Suprapubic skin (tissue), 4 donors: ENCODE measurements at places on chromosomes 7 and 10. TPM values are rescaled to one million over a fixed set of nuclear protein-coding genes. Genes with fewer than 3 reads are reported as not detected.
A peak's percentile ranks its signal among the peaks of the same experiment; 100 is the strongest.

GRCh38 chr7:52473756-52474155 lies 561.7 kb upstream of the POM121L12 start:
- H3K27me3 ChIP-seq, result no peaks in the 10 kb centered on the region
- H3K27ac ChIP-seq, result no peak overlapping the region
- H3K4me1 ChIP-seq, result no peaks in the 10 kb centered on the region
- no peak overlapping the region for H3K4me3 ChIP-seq
- DNase-seq, result no peak
- H3K36me3 ChIP-seq, result no peaks in the 10 kb centered on the region

GRCh38 chr10:59561477-59562121 lies 148.1 kb downstream of the SLC16A9 start:
- no peak for DNase-seq
- no peaks in the 10 kb centered on the region for H3K36me3 ChIP-seq
- H3K4me3 ChIP-seq, result no peak overlapping the region
- H3K27me3 ChIP-seq, result no peaks in the 10 kb centered on the region

- DNase-seq, result no peak
- no peak overlapping the region for H3K27ac ChIP-seq
- no peaks in the 10 kb centered on the region for H3K4me1 ChIP-seq
- H3K4me3 ChIP-seq, result no peak overlapping the region
- H3K36me3 ChIP-seq, result no peaks in the 10 kb centered on the region
- peaks cover 18% of the 10 kb centered on the region for H3K27me3 ChIP-seq
These were observed 178.7 kb upstream of the PODXL start for GRCh38 chr7:131735101-131735500.

GRCh38 chr10:14875941-14876340 lies 2.7 kb upstream of the SUV39H2 start:
- no peak for DNase-seq
- H3K27ac ChIP-seq, result no peak overlapping the region
- no peak overlapping the region for H3K4me3 ChIP-seq
- H3K4me1 ChIP-seq, result peaks cover 32% of the 10 kb centered on the region
- H3K36me3 ChIP-seq, result no peaks in the 10 kb centered on the region

DNA sequence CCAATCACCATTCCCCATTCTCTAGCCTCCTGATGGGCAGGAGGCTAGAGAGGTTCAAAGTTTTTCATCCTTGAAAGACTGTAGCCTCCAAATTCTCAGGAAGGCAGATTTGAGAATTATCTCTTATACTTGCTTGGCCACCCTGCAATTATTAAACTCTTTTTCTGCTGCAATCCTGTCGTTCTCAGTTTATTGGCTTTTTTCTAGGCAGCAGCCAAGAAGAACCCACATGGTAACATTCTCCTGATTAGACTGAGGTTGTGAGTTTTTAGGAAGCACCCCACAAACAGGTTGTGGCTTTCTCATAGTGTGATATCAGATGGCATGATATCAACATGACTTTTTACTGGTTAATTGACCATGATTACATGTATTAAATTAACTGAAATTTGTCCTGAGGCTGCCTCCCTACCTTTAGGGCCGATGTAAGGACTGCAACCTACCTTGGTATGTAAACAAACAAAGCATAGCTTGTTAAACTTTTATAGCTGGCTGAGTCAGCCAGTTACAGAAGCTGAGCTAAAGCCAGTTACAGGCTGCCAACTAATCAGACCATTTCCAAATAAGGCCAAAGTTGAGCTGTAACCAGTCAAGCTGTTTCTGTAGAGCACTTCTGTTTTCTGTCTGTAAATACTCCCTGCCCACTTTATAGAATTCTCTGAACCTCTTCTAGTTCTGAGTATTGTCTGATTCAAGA lies 3.2 kb upstream of the ZNF248 start:
- peaks cover 17% of the 10 kb centered on the region for H3K4me1 ChIP-seq
- no peak overlapping the region for H3K27ac ChIP-seq

- no peak overlapping the region for H3K27ac ChIP-seq
- no peak overlapping the region for H3K4me3 ChIP-seq
- no peaks in the 10 kb centered on the region for H3K36me3 ChIP-seq
- no peak for DNase-seq
- no peaks in the 10 kb centered on the region for H3K4me1 ChIP-seq
These were observed 211.9 kb upstream of the VSTM2A start for GRCh38 chr7:54330216-54330800.

DNA sequence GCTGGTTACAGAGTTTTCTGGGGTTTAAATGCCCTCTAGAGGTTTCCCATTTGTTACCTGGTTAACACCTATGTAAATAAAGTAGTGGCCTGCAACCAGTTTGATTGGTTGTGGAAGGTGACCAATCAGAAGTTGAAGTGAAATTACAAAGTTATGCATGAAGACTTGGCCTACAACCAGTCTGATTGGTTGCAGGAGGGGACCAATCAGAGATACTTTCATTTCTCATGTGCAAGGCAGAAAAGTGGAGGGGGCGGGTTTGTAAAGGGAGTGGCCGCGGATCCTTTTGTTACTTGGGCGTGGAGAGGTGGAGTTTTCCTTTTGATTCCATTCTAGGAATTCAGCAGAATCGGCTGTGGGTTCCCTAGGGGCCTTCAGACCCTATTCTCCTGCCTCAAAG lies 80.8 kb downstream of the SEC23IP start:
- no peaks in the 10 kb centered on the region for H3K4me1 ChIP-seq
- H3K36me3 ChIP-seq, result no peaks in the 10 kb centered on the region
- no peak overlapping the region for H3K4me3 ChIP-seq
- no peaks in the 10 kb centered on the region for H3K27me3 ChIP-seq
- DNase-seq, result no peak

DNA sequence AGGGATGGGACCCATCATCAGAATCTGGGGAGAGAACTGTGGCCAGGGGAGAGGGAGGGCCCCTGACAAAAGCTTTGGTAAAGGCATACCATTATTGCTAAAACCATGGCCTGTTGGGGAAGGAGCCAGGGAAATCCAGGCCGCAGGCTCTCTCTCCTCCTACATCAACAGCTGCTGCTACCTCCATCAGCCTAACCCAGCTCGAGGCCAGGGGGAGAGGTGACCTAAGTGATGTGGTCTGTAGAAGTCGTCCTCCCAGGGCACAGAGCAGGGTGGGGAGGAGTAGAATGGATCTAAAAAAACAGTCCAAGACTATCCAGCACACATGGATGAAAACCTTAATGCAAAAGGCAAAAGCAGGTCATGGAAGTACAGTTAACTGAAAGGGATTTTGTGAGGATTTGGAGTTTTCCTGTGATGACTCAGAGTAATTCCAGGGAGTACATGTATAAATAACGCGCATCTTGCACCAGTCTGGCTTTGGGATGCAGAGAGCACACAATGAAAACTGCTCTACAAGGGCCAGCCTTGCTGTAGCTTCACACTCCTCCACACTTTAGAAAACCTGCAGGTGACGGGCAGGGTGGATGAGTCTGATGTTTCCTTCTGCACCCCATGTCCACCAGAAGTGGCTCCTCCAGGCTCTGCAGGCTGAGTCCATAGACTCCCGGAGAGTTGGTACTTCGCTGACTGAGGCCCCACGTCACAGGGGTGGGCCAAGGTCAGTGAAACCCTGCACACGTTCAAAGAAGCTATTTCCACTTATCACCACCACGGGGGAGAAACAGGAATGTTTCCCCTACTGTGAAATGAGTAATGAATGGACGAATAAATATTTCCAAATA lies 38.5 kb upstream of the MSMB start:
- no peak overlapping the region for H3K4me3 ChIP-seq
- no peak overlapping the region for H3K27ac ChIP-seq
- H3K27me3 ChIP-seq, result no peaks in the 10 kb centered on the region
- H3K4me1 ChIP-seq, result no peaks in the 10 kb centered on the region
- DNase-seq, result peak; percentile 40

- H3K27ac ChIP-seq, result no peak overlapping the region
- H3K4me1 ChIP-seq, result no peaks in the 10 kb centered on the region
- no peaks in the 10 kb centered on the region for H3K27me3 ChIP-seq
- DNase-seq, result no peak
- H3K36me3 ChIP-seq, result no peaks in the 10 kb centered on the region
These were observed 132.0 kb upstream of the MDFIC start for GRCh38 chr7:114789871-114790311.

DNA sequence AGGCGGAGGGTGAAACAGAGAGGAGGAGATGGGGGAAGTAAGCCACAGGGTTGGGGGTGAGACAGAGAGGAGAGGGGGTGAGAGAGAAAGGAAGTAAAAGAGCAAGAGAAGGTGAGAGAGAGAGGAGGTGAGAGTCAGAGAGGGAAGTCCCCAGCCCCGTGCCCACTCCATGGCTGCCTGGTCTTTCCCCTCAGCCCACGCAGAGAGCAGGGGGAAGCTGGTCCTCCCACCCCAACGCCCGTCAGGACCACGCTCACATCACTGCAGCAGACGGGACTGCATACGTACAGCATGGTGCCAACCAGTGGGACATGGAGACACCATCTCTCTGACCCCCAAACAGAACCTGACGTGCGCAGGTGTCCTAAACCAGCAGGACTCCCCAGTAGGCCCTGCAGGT lies 12.1 kb upstream of the PDGFA start:
- H3K4me3 ChIP-seq, result no peak overlapping the region
- no peak overlapping the region for H3K27ac ChIP-seq
- no peaks in the 10 kb centered on the region for H3K36me3 ChIP-seq
- DNase-seq, result no peak

GRCh38 chr7:141992156-141992555 lies 3.5 kb upstream of the MGAM start:
- no peak for DNase-seq
- no peak overlapping the region for H3K4me3 ChIP-seq
- H3K4me1 ChIP-seq, result no peaks in the 10 kb centered on the region
- H3K27ac ChIP-seq, result no peak overlapping the region

GRCh38 chr10:70227548-70228320 lies 5.5 kb downstream of the PPA1 start:
- peaks cover 18% of the 10 kb centered on the region for H3K4me1 ChIP-seq
- H3K36me3 ChIP-seq, result peaks cover 3% of the 10 kb centered on the region
- H3K27me3 ChIP-seq, result no peaks in the 10 kb centered on the region
- no peak overlapping the region for H3K4me3 ChIP-seq
- no peak for DNase-seq

GRCh38 chr7:155761162-155761561 lies 51.1 kb downstream of the SHH start:
- peaks cover 6% of the 10 kb centered on the region for H3K4me1 ChIP-seq
- H3K27me3 ChIP-seq, result no peaks in the 10 kb centered on the region
- H3K36me3 ChIP-seq, result peaks cover 24% of the 10 kb centered on the region
- H3K4me3 ChIP-seq, result no peak overlapping the region
- no peak overlapping the region for H3K27ac ChIP-seq

GRCh38 chr10:126568809-126569385 lies 101.6 kb downstream of the C10orf90 start:
- no peak overlapping the region for H3K27ac ChIP-seq
- no peaks in the 10 kb centered on the region for H3K4me1 ChIP-seq
- H3K27me3 ChIP-seq, result peaks cover 5% of the 10 kb centered on the region
- DNase-seq, result no peak
- no peaks in the 10 kb centered on the region for H3K36me3 ChIP-seq

SUN3 gene
- not detected for total RNA-seq

ZNF25 gene
- total RNA-seq, result 7.1 TPM

EIF4EBP2 gene
- total RNA-seq, result 82.4 TPM

INMT gene
- total RNA-seq, result 5.8 TPM

HYCC1 gene
- 12.6 TPM for total RNA-seq

CDH23 gene
- total RNA-seq, result 2.5 TPM

C10orf143 gene
- total RNA-seq, result 1.1 TPM

CHST12 gene
- total RNA-seq, result 20.7 TPM

DOCK1 gene
- 92.6 TPM for total RNA-seq

UCN3 gene
- not detected for total RNA-seq
